SK-N-SH treated with all-trans-retinoic acid at 6 μM for 48 hours (cell line): ENCODE measurements at places on chromosomes 6 and 20.

- no peak for ATAC-seq
These were observed 76.3 kb downstream of the CDK19 start for GRCh38 chr6:110738899-110739365.

DNA sequence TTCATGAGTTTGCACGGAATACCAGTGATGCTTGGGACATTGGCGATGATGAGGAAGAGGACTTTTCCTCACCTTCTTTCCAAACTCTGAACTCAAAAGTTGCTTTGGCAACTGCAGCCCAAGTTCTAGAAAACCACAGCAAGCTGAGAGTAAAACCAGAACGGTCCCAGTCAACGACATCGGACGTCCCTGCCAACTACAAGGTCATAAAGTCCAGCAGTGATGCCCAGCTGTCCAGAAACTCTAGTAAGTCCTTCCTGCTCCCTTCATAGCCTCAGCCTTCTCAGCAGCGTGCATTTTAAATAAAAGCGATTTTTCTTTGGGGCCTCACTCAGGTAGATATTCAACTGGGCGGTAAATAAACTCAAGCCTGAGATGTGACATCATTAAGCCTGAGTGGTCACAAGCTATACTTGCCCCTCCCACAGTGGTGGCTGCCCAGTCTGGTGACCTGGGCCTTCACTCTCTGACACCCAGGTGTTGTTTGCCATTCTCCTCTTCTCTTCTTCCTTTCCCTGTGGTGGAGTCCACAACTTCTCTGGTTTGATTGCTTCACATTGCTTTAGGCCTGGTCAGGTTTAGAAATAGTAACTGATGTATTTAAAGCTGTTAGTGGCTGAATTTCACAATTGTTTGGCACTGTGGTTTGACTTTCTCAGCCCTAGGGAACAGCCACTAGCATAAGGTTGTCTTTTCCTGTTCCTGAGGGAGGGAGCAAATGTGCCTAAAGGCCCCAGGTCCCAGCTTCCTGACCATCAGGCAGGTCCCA lies 21.6 kb upstream of the TMEM217 start:
- ATAC-seq, result no peak

GRCh38 chr6:39209911-39210310 lies 19.4 kb downstream of the KCNK5 start:
- ATAC-seq, result no peak

DNA sequence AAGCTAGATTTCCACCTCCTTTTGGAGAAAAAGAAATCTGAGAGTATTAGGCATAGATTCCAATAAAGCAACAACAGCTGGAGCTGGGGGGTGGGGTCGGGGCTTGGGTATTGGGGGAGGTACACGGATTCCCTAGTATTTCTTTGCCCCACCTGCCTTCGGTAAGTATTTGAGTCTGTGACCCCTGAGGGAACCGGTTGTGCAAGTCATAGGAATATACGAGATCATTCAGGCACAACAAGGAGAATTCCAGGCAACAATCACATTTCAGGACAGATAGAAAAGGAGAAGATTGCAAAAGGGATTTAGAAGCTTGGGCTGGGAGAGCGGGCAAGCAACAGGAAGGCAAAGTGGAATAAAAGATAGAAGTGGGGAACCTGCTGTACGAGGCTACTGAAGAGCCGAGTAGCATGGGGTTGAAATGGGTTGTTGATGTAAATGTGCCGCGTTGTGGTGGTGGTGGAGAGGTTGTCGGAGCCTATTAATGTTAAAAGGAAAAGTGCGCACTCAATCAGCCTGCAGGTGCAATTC lies 148.9 kb downstream of the BCAS1 start:
- no peak for ATAC-seq

DNA sequence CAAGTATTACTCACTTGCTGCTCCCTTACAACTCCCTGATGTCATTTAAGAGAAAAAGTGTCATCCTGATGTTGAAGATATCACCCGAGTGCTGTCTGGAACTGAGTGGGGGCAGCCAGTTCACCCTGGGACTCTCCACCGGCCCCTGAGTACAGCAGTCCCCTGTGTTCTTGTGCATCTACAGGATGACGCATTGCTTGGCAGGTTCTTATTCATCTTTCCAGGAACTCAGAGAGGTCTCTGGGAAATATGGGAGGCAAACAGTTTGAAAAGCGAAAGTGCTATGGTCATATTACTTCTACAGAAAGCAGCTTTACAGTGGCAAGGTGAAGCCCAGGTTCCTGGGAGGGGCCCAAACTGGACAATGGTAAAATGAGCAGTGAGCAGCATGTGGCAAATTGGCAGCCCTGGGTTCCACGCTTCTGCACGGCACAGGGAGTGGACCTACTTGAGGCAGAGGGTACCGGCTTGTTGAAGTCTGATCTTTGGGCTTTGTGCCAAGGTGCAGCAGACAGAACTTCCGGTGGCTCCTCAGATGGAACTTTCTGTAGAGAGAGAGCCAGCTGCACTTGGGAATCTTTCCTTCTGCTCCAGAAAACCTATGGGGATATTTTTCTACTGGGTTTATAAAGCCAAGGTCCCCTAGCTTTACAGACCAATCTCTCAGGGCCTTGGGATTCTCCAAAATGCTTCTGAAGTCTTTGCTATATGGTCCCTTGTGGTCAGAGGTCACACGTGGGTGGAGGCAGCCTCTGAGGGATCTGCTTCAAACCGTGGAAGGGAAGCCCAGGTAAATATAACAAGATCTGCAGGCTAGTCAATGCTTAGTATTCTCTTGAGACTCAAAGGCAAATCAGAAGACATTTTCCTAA lies 128.3 kb downstream of the MAP3K7 start:
- no peak for ATAC-seq
